ENCODE measurements at places on chromosomes 4 and X.

- no peak for DNase-seq
Observed at GRCh38 chr4:79164907-79165610, 160.8 kb downstream of the NAA11 start.

DNA sequence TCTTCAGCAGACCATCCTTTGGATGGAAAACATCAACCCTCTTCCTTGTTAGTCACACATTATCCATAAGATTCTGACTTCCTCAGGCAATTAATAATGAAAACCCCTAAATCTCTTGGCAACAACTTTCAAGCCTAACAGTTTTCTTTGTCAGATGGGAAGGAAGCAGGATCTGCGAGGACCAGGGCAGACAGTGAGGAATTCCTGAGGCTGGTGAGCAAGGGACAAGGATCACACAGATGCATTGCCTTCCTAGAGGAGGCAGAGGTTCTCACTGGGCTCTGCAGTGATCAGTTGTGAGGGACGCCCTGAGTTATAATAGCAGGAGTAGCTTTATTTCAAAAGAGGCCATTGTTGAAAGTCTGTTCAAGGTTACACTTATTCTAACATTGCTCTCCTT, 195.4 kb downstream of the SLIT2 start:
- no peak for DNase-seq

- no peak for DNase-seq
Observed at GRCh38 chr4:79241846-79242245, 84.0 kb downstream of the NAA11 start.

DNA sequence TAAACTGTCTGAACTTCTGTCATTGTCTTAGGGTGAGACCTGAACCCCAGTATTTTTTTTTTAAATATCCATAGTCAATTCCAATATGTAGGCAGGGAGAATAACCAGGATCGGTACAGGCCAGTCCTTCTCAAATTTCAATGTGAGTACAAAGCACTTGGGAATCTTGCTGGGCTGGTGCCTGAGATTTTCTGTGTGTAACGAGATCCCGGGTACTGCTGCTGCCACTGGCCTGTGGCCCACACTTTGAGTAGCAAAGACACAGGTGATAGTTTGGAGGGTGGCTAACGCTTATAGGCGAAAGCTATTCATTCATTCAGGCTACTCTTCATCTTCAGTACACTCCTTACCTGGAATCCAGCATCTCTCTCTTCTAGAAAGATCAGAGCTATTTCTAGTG, 923.6 kb upstream of the TENM3 start:
- DNase-seq, result no peak

DNA sequence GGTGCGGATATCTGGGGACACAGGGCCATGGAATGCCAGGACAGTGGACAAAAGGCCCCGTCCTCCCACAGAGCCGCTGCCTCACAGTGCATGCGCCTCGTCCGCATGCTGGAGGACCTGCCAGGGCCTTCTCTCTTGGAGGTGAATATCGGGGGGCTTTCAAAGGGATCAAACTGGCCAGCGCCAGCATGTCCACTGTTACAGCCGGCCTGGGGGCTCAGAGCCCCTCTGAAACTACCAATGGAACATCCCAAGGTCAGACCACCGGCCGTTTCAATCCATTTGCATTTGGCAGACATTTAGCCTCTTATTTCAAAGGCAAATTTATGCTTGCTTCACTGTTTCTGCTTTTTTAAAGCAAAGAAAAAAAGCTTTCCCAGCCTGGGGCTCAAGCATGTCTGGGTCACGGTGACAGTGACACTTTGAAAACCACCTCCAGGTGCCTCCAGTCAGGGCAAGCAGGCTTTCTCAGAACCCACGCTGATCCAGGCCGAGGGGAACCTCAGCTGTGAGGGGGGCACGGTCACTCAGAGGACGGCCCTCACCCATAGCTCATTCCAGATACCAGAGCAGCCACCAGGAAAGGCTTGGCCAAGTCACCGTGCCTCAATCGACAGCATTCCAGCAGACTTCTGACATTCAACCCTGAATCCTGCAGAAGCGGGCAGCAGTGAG, 57.2 kb downstream of the PPP2R2C start:
- no peak for DNase-seq

GRCh38 chr4:52718123-52718522, 33.1 kb downstream of the ERVMER34-1 start:
- no peak for DNase-seq

GRCh38 chr4:173270312-173271027, 63.7 kb downstream of the HMGB2 start:
- DNase-seq, result no peak

DNA sequence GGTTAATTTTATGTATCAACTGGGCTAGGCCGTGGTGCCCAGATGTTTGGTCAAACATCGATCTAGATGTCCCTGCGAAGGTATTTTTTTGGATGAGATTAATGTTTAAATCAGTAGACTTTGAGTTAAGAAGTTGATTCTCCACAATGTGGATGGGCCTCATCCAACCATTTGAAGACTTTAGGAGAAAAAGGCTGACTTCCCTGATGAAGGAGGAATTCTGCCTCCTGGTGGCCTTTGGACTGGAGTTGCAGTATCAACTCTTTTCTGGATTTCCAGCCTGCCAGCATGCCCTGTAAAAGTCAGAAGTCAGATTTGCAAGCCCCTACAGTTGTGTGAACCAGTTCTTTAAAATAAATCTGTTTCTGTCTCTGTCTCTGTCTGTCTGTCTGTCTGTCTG, 91.4 kb downstream of the STK32B start:
- DNase-seq, result no peak

- DNase-seq, result no peak
Observed at GRCh38 chr4:124414276-124415040, 298.1 kb downstream of the ANKRD50 start.

DNA sequence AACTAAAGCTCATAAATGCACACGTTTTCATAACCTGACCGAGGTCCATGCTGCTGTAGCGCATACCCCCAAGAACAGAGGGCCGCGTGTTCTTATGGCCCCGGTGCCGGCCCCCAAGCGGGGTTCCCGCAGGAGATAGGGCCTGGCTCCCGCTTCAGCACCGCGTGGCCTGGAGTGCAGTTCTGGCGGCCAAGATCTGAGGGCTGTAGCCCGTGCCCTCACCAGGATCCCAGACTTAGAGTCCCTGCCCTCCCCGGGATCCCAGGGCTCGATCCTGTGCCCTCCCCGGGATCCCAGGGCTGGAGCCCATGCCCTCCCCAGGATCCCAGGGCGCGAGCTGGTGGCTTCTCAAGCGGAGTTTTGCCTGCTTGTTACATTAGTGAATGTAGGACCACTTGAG, 1.0 kb upstream of the GRPEL1 start:
- no peak for DNase-seq

GRCh38 chr4:89829470-89830138, 7.4 kb downstream of the SNCA start:
- peak; percentile 17 for DNase-seq

GRCh38 chr4:153549405-153549804, 83.2 kb downstream of the TMEM131L start:
- DNase-seq, result no peak

- no peak for DNase-seq
Observed at GRCh38 chr4:159366966-159367780, 264.3 kb downstream of the RAPGEF2 start.

- no peak for DNase-seq
Observed at GRCh38 chr4:78706302-78706701, 69.8 kb upstream of the BMP2K start.

DNA sequence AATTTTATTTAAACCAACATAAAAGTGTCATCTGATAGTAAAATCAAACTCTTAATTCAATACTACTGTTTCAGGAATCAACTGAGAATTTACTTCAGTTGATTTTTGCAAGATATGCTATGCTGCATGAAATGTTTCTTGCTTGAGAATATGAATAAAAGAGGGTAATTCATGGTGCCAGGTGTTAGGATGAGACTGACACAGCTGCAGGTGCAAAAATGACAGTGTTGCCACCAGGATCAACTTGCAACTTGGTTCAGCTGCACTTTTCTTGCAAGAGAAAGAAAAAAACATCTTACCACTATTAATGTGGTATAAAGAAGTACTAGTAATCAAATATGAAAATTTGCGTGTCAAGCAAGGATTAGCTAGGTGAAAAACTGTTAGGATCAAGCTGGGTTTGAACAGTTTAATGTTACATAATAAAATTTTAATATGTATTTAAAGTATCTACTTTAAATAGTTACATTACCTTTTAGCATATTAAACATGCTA, 49.7 kb downstream of the CHIC2 start:
- no peak for DNase-seq

- DNase-seq, result no peak
Observed at GRCh38 chr4:119041951-119042560, 93.6 kb upstream of the MYOZ2 start.

GRCh38 chr4:134634301-134634700, 432.7 kb upstream of the PABPC4L start:
- no peak for DNase-seq

DNA sequence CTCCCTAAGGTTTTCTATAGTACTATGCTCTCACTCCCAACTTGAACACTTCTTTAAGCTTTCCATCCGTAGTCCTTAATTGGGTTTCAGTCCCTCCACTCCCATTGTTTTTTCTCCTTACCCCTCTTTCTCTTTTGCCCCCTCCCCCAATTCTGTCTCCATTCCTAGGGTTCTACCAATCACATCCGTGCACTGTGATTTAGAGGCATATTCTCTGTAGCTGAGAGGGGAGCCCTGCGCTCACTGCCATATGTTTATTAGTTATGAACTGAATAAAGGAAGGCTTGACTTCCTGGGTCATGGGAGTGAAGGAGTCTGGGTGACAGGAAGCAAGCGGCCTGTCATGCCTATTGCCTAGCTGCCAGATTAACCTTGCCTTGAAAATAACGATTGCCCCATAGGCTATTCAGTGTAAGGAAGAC, 471 bp downstream of the MCTS1 start:
- no peak for DNase-seq

- DNase-seq, result peak; percentile 28
Observed at GRCh38 chr4:4574792-4575191, 32.9 kb upstream of the STX18 start.

DNA sequence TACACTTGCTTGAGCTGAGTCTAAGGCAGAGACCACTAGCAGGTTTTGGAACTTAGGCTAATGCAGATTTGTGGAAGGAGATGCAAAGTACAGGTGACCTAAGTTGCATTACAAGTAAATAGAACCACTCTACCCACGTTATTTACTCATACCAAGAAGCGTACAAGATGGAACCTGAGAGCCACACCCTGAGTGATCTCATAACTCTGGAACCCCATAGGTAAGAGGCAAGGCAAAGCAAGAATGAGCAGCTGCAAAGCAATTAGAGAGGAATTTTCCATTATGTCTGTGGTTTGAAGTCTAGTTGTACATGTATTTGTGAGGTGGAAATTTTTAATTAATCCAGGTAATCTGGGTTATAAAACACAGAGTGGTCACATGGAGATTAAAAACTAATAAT, 55.4 kb downstream of the CC2D2A start:
- DNase-seq, result no peak

GRCh38 chr4:21879187-21879586, 69.4 kb downstream of the KCNIP4 start:
- DNase-seq, result no peak

DNA sequence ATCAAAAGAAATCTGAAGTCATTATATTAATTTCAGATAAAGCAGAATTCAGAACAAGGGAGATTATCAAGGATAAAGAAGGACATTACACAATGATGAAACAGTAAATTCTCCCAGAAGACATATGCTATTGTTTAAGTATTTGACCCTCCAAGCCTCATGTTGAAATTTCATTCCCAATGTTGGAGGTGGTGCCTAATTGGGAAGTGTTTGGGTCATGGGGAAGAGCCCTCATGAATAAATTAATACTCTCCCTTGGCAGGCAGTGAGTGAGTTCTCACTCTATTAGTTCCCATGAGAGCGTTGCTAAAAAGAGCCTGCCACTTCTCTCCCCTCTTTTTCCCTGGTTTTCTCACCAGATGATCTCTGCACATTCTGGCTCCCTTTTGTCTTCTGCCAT, 249.9 kb upstream of the GRIA3 start:
- DNase-seq, result no peak

DNA sequence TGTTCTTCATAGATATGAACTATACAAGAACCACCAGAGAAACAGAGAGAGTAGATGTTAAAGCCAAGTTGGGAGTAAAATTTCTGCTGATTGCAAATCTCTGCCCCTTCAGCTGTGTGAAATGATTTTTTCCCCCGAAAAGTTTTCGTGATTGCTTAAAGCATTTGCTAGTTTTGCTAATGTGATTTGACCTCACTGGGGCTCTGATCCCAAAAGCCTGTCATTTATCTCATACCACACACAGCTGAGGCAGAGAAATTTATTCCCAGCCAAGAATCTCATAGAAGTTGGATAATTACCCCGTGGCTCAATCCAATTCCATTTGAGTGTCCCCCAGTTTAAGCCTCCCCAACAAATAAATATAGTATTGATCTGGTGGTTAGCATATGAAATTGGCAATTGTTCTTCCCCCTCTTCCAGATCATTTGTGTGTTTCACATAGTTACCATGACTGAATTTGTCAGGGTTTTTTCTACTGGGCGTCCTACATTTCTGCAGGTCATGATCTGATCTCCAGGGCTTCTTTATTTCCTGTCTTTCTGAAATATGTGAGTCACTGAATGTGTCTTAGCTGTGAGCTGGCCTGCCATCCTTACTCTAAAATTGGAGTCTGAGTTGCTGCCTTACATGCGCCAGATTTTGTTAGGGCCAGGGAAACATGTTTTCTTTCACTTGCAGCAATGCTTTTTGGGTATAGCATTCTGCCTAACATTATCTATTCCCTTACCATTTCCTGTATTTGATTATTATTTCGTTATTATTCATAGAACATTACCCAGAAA, 167.5 kb upstream of the FRMPD4 start:
- DNase-seq, result no peak

- no peak for DNase-seq
Observed at GRCh38 chr4:17327591-17327990, 184.3 kb downstream of the QDPR start.

- DNase-seq, result no peak
Observed at GRCh38 chr4:149765630-149766029, 50.0 kb downstream of the IQCM start.
